Activated T-helper 17 cell treated with anti-CD3 and anti-CD28 coated beads, Interleukin-2, amount 50 U/mL, for 72 hours (primary cell): ENCODE measurements at places on chromosomes 5 and 9. TPM values are rescaled to one million over a fixed set of nuclear protein-coding genes. Genes with fewer than 3 reads are reported as not detected.
A peak's percentile ranks its signal among the peaks of the same experiment; 100 is the strongest.

The DBH gene
- total RNA-seq: not detected

The SLC36A2 gene
- total RNA-seq: not detected

The FAM53C gene
- total RNA-seq: 32.7 TPM

The PTGES gene
- not detected for total RNA-seq

The GLE1 gene
- total RNA-seq: 53.6 TPM

The FIBCD1 gene
- not detected for total RNA-seq

- ATAC-seq: no peak
Observed at GRCh38 chr5:10860645-10861422, 99.8 kb upstream of the DAP start.

- peak; percentile 30 for ATAC-seq
Observed at GRCh38 chr5:177447066-177447610, 524 bp downstream of the PRR7 start.

GRCh38 chr9:97682242-97682641 lies 14.9 kb downstream of the XPA start:
- no peak for ATAC-seq

DNA sequence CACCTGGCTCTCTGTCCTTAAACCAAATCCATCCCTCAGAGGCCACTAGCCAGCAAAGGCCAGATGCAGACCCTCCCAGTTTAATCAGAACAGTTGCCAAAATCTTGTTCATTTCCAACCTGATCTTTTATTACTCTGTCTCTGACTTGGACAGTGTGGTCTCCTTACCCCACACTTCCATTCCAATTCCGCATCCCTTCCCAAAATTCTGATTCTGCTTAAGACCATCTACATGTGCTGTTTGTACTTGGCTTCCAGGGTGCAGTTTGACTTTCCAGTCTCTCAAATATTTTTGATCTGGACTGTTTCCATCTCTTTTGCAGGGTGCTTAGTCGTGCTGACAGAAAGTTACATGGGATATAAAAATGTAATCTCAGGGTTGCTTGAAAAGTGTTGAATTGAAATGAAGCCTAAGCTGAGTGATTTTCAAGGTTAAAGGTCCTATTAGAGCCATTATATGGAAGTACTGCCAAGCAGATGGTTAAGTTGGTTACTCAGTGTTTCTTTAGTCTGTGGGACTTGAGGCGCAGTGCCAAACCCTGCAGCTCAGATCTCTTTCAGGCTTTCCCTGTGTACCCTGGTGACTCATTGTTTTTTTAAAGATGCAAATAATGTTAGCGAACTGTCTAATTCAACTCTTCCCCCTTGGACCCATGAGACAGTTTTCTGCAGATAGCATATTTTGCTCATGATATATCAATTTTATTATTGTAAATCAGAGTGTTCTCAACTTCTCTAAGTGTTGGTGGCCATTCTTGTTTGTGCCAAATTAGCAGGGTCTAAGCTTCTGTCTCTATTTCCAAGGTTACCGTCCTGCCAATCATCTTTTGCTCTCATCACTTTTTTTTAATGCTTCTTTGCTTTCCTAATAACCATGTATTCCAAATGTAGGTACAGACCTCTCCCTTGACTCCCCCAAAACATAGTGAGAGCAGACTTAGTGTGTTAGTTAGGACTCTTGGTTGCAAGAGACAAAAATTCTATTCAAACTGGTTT lies 18.2 kb upstream of the DCP2 start:
- ATAC-seq: peak; percentile 95

GRCh38 chr5:72302171-72302570 lies 17.9 kb downstream of the MRPS27 start:
- no peak for ATAC-seq

DNA sequence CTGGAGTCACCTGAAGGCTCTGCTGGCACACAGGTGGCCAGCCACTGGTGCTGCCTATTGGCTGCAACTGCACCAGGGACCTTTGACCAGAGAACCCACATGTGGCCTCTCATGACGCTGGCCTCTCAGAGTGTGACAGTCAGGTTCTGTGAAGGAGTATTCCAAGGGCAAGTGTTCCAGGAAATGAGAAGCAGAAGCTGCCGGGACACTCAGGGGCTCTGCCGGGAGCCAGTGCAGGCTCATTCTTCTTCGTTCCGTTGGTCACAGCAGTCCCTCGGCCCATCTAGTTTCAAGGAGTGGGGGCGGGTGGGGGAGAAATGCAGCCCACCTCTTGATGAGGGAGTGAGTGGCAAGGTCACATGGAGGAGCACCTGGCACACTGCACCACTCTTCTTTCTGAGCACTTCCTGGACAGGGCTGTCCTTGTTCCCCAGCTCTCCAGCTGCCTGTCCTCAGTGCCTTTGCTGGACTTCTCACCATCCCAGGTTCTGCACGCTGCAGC lies 237.5 kb downstream of the GADD45G start:
- no peak for ATAC-seq

DNA sequence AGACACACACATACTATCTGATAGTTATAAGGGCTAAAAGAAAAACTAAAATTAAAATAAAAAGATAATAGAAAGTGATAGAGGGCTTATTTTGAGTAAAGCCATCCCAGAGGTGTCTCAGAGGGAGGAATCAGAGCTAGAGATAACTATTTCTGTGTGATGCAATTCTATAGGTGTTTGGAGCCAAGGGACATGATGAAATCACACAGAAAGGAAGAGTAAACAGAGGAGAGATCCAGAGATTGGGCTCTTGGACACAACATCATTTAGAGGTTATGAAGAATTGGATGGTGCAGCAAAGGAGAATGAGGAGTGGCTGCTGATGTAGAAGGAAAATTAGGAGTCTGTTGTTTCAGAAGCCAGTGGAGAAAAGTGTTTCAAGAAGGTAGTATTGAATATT lies 393.5 kb downstream of the DIRAS2 start:
- no peak for ATAC-seq

DNA sequence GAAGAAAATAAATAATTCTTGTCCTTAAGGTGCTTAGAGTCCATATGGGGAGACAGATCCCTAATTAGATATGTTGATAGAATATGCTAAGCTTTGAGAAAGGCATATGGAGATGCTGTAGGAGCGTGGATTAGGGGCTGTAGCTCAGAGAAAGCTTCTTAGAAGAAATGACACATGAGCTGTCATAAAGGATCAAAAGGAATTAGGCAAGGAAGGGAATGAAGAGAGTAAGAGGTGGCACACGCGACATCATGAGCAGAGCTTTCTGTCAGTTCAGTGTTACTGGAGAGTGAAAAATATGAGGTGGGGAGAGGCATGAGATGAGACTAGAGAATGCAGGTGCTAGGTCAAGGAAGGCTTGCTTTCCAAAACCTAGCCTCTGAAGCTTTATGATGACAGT lies 118.6 kb downstream of the KIAA0825 start:
- ATAC-seq: no peak

- ATAC-seq: no peak
Observed at GRCh38 chr9:96192710-96193109, 109.3 kb downstream of the HSD17B3 start.

DNA sequence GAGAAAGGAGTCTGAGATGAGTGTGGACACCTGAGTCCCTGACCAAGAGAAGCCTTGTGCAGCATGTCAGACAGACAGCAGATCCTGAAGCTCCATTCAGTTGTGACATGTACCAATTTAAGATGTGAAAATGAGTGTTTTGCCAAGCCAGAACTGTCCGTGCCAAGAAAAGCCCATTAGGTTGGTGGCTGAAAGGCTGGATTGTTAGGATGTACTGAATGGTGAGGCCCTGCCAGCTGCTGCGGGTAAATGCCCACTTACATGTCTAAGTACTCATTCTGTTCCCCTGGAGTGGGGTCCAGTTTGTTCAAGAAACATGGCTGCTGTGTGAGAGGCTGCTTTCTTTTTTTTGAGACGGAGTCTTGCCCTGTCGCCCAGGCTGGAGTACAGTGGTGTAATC lies 14.6 kb downstream of the DAPK1 start:
- no peak for ATAC-seq

DNA sequence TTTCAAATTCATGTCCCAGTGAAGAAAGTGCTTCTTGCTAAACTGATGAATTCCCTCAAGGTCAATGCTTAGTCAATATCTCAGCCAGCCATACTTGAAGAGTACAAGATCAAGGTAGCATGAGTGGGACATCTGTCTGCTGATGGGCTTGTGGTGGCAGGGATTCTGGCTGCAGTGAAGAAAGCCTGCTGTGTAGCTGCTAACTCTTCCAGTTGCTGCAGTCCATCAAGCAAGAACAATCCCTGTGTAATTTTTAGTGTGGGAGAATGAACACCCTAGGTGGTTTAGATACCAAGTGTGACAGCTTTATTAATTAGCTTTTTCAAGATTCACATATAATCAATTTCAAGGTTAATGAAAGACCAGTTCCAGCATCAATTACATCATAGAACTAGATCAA lies 443.9 kb downstream of the TAF11L14 start:
- no peak for ATAC-seq

- ATAC-seq: no peak
Observed at GRCh38 chr9:135736272-135736978, 34.4 kb downstream of the KCNT1 start.

DNA sequence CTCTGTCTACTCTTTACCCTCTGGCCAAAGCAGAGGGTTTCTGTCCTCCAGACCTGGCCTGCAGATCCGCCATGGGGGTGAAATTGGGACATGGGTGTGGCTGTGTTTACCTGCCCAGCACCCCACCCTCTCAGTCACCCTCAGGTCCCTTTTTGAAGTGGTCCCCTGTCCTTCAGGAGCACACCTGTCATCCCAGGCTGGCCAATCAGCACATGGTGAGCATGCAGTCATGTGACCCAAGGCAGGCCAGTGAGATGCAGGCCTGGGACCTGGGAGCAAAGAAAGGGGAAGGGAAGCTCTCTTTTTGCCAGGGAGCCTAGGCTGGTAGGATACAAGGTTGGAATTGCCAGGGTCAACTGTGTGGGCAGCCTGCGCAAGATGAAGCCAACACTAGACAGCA lies 28.3 kb upstream of the IER5L start:
- no peak for ATAC-seq

GRCh38 chr9:88090151-88090581 lies 48.1 kb downstream of the SPATA31C2 start:
- ATAC-seq: no peak

- no peak for ATAC-seq
Observed at GRCh38 chr5:1526190-1526631, 2.5 kb upstream of the LPCAT1 start.

DNA sequence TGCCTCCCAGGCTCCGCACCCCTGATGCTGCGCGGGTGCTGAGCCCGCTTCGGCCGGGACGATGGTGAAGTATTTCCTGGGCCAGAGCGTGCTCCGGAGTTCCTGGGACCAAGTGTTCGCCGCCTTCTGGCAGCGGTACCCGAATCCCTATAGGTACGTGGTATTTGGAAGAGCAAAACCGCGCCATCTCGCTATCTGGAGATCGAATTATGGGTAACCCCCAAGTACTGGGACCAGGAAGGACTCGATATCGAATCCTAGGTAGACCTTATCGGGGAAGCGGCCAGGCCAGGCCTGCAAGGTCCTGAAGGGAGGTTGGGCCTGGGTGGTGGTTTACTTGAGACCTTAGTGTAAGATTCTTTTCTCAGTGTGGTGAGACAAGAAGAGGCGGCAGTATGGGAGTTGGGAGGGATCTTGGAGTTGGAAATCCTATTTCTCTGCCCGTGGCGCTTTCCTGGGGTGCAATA lies 359 bp downstream of the PRELID1 start:
- peak; percentile 5 for ATAC-seq

DNA sequence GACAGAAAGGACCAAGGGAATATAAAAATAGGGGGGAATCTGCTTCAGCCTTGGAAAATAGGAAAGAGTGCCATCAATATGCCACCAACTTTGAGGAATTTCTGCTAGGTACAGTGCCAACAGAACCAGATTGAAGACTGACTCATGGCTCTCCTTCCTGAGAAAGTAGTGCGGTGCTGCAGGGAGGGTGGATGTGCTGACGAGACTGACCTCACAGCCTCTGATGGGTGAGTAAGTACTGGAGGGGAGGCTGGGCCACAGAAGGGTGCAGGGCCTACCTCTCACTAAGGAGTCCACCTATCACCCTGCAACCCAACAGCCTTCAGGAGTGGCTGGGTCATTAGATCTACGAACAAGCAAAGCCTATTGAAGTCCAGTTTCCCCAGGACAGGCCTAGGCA lies 187.6 kb downstream of the GABBR2 start:
- ATAC-seq: no peak

DNA sequence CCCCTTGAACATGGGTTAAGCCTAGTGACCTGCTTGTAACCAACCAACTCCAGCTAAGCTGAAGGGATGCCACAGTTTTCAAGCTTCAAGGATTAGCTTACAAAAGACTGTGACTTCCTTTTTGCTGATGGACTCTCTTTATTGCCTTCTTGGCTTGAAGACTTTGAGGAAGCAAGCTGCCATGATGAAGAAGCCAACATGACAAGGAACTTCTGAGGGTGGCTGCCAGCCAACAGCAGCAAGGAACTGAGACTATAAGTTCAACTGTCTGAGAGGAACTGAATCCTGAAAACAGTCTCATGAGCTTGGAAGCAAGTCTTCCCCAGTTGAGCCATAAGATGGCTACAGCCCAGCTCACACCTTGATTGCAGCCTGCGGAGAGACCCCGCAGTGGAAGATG lies 116.1 kb upstream of the TAF11L2 start:
- ATAC-seq: no peak

DNA sequence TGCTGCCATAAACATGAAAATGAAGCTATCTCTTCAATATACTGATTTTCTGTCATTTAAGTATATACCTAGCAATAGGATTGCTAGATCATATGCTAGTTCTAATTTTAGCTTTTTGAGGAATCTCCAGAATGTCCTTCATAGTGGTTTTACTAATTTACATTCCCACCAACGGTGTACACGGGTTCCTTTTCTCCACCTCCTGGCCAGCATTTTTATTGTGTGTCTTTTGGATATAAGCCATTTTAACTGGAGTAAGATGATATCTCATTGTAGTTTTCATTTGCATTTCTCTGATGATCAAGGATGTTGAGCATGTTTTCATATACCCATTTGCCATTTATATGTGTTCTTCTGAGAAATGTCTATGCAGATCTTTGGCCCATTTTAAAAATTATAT lies 446.5 kb downstream of the GABRG2 start:
- ATAC-seq: no peak

DNA sequence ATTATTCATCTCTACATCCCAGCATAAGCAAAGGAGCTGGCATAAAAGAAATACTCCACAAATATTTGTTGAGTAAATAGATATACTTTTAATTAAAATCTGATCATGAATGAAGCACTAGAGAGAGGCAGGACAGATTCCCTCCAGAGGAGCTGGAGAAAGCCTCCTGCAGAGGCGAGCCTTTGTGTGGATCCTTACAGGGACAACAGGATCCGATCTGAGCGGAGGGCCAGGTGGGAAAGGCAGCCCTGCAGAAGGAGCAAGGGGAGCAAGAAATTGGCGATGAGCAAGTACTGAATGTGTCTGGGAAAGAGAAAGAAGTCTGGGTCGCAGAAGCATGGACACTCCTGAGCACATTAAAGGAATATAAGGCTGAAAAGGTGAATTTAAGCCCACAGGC lies 69.4 kb downstream of the EBF1 start:
- ATAC-seq: no peak

DNA sequence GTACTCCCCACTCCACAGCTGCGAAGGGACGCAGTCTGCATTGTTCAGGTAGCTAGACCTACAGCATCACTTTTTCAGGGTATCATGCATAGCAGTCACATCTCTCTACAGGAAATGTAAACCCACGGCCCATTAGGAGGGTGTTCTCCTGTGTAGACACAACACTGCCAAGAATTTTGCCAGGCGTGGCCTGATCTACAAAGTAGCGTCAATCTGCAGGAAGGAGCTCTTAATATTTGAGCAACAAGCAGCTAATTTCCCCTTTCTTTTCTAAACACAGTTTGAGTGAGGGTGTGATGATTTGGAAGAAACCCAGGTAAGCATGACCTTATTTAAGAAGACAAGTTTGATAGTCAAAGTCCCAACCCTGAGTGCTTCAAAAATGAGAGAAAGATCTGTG lies 419.0 kb downstream of the GADD45G start:
- ATAC-seq: no peak
